Fibroblast of skin of left quadriceps (primary cell): ENCODE measurements at places on chromosomes 6 and 20.

DNA sequence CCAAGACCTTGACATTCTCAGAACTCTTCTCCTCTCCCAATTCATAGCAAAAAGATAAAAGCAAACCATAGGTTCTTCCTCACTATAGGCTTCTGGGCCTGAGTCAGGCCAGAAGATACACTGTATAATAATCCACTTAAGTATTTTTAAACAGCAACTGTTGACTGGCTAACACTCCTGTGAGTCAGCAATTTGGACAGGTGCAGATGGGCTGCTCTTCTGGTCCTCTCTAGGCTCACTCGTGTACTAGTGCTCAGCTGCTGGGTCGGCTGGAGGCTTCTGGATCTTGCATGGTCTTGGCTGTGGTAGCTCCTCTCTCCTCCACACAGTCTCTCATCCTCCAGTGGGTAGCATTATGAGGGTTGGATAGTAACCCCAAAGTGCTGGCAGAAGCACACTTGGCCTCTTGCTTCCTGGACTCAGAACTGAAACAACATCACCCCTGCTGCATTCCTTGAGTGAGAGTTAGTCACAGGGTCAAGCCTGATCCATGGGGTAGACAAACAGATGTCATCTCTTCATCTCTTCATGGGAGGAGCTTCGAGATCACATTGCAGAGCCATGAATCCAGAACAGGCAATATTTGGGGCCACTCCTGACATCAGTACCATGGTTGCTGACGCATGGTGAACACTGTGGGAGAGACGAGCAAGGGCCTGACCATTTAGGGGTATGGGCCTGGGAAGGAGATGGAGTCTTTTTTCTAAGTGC is 86.9 kb downstream of the C6orf118 start:
- no peak for DNase-seq

GRCh38 chr6:36247693-36248092 is 22.2 kb upstream of the PNPLA1 start:
- no peak for DNase-seq

DNA sequence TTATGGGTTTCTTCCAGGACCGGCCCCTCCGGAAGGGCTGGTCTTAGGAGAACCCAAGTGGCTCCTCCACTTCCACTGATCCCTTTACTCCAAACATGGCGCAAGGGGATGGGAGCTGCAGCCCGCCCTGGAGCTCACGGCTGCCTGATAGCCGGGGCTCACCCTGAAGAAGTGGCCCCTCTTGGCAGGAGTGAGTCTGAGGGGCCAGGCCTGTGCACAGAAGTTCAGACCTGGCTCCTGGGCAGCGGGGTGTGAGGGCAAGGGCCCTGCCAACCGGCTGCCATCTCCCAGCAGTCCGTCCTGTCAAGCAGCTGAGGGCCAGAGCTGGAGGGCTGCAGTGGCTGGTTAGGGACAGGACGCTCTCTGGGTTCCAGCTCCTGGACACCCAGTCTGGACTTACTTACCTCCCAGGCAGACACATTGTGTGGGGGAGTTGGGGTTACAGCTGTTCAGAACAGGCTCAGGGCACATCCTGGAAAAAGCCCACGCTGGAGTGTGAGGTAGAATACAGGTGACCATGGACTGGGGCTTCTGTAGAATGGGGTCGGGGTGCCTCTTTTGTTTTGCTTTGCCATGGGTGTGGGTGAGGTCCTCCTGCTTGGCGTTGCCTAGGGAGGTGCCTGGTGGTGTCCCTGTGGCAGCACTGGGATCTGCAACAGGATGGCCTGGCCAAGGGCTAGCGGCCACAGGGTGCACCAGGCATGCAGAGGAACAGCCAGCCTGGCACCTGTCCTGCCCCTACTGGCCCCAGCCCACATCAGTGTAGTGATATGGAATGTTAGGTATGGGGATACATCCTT is 88.4 kb downstream of the ASXL1 start:
- no peak for DNase-seq

GRCh38 chr6:152474354-152474753 is 162.8 kb downstream of the SYNE1 start:
- no peak for DNase-seq

DNA sequence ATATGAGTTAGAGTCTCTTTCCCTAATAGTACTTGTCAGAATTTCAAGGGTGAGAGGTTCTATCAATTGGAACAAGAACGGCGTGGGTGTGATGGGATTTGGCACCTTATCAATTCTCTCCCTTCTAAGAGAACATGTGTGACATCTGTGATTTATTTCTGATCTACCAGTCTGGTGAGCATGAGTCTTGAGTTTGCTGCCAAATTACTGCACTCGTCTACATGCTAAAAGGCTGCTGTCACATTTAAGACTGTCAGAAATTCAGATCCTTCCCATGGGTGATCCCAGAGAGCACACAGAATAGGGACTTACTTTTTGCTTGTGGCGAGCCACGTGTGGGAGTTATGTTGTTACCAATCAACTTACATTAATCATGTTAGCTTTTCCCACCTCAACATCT is 370.2 kb upstream of the SASH1 start:
- DNase-seq = no peak

DNA sequence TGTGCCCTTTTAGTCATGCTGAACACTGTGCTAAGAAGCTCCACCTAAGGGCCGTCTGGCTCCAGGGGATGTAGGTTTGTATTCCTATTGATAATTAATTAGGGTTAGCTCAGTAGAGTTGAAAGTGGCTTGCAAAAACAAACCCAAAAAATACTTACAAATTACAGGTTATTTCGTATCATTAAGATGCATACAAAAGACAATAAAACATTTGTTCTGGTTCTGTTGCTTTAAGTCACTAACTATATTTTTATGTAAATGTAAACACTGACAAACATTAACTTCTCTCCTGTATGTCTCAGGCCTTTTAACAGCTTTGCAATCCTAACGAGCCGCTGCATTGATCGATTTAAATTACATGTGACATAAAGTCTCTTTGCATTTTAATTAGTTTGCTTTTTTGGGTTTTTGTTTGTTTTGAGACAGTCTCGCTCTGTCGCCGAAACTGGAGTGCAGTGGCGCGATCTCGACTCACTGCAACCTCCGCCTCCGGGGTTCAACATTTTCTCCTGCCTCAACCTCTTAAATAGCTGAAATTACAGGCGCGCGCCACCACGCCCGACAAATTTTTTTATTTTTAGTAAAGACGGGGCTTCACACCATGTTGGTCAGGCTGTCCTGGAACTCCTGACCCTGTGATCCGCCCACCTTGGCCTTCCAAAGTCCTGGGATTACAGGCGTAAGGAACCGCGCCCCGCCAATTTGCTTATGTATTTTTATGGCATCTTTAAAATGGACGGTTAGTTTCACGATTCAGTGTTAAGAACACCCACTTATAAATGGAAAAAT is 110.9 kb downstream of the HFE start:
- DNase-seq = no peak

DNA sequence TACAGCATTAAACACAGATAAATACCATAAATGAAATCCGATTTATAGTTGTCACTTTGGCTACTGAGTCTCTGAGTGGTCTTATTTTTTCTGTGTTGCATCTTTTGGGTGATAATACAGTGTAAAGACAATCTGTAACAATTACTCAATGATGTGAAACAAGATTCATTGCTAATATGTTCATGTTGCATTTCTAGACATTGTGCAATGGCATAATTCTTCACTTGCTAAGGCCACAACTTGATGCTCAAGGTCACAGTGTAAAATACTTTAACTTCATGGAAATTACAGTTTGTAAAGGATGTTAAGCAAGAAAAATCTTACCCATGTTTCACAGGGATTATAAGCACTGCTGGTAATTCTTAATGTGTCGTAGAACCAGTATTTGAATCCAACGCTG is 74.9 kb upstream of the SMLR1 start:
- DNase-seq = peak; percentile 44

- DNase-seq = no peak
Measured at GRCh38 chr20:41412324-41413120, 45.9 kb upstream of the EMILIN3 start.

- no peak for DNase-seq
Measured at GRCh38 chr6:56716229-56716628, 73.5 kb upstream of the DST start.

DNA sequence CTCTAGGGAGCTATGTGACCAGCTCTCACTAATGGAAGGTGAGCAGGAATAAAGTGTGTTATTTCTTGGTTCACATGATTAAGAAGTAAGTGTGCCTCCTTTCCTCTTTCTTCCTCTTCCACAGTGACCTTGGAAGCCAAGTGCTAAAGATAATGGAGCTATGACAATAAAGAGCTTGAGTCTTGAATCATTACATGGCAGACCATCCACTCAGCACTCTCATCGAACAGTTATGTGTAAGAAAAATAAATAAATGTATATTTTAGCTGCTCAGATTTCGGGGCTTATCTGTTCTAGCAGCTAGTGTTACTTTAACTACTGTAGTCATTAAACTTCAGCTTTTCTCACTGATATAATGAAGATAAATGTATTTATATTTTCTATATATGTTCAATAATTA is 72.9 kb downstream of the HDGFL1 start:
- DNase-seq = no peak

- DNase-seq = no peak
Measured at GRCh38 chr6:26121141-26122004, 34.1 kb downstream of the HFE start.

DNA sequence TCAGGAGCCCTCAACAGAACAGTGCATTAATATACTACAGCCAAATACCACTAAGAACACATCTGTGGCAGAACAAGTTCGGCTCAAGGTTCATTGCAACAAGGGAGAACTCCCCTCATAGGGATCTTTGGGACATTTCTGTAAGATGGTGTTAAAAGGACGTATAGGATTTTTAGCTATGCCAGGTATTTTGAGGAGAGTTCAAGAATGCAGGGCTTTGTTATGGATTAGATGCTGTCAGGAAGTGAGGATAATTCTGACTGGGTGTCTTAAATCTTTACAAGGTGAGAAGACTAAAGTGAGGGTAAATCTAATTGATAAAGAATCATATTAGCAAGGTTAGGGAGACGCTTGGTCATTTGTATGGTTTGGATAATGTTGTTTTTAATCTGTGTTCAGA is 83.7 kb upstream of the AHI1 start:
- DNase-seq = no peak

DNA sequence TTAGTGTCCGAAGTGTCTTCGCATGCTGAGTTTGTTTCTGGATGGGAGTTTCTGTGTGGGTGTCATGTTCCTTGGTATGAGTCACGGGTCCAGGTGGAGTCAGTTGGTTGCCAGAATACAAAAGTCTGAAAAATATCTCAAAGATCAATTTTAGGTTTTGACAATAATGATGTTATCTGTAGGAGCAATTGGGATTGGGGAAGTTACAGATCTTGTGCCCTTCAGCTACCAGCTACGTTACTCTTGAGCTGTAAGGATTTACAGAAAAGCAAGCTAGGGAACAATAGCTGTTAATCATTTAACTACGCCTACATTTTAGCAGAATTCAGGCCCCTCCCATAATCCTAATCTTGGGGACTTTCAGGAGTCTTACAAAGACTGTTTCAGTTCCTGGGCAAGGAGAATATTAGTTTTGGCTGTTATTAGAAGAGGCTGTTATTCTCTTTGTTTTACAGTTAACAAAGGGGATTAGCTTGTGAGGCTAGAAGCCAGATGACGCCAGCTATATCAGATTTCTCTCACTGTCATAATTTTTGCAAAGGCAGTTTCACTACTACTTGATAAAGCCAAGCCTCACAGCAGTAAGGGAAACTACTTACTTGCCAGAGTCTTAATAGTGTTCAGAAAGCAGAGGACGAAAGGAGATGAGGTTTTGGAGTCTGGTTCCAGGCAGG is 15.4 kb upstream of the SLC22A16 start:
- DNase-seq = no peak

- DNase-seq = no peak
Measured at GRCh38 chr20:23086056-23086566, at the start of gene CD93. Gene CD93 (minus strand): TSS chr20:23086324. CDS start chr20:23086192, 132 bp downstream.

GRCh38 chr6:5710936-5711335 is 295.8 kb downstream of the NRN1 start:
- no peak for DNase-seq

DNA sequence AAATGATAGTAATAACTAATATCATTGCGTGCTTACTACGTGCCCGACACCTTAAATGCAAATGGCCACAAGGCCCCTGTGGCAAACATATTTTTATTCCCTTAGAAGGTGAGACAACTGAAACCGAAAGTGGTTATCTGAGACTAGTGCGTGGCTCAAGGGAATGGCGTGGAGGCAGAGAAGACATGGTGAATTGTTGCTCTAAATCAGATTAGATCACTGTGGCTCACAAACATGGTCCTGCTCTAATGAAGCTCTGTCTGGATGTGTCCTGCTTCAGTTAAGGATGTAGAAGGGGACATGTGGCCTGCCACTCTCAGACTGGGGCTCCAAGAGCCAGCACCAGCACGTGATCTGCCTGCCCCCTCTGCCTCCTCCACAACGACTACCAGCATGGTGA is 124.2 kb upstream of the GMDS start:
- DNase-seq = no peak

DNA sequence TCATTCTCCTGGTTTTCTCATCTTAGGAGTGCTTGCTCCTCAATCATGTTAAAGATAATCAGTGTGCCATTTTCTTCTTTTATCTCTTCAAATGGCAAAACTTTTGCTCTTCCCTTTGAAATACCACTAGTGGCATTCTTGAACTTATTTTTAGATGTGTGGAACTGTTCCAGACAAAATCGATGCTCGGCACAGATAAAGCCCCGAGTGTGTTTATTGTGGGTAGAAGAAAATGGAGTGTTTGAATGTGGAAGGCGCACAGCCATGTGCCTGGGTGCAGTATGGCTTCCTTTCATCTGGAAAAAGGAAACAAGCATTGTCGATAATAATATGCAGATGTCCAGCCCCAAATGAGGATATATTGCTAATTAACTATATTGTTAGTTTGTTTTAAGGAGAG is 42.4 kb downstream of the ISM1 start:
- DNase-seq = no peak

- DNase-seq = peak; percentile 11
Measured at GRCh38 chr20:39961637-39962244, 727.3 kb downstream of the MAFB start.

- DNase-seq = no peak
Measured at GRCh38 chr20:25252686-25253421, 5.0 kb downstream of the PYGB start.

DNA sequence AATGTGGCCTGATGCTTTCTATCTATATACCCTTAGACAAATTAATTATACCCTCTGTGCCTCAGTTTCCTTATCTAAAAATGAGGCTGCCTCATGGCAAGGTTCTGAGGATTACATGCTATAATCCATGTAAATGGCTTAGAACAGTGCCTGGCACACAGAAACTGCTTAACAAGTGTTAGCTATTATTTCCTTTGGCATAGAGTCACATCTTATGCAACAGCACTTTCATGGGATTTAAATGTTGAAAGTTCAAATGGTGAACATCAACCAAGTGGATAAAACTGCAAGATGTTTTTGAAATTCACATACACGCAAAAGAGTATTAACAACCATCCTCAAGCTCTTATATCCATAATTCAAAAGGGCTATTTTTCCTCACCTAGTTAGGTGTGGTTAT is 202.8 kb upstream of the JAG1 start:
- DNase-seq = no peak

DNA sequence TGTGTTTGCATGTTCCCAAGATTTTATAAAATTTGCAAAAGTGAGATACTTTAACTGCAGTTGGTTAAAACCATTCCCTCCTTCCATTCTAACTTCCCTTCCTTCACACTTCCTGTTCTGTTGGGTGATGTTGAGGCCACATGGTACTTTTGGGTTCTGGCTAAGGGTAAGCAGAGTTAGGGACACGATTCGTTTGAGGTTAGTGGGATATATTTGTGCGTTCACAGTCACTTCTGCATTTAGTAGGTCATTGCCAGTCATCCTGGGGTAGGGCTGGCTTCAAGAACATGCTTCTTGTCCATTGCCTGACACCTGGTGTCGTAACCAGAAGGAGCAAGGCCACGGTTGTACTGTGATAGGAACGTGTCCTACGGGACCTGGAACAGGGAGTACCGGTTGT is 340.1 kb downstream of the ZFAND3 start:
- no peak for DNase-seq

GRCh38 chr20:31551163-31552081 is 37.2 kb downstream of the HM13 start:
- no peak for DNase-seq
